ENCODE measurements at places on chromosomes 7 and 10.

DNA sequence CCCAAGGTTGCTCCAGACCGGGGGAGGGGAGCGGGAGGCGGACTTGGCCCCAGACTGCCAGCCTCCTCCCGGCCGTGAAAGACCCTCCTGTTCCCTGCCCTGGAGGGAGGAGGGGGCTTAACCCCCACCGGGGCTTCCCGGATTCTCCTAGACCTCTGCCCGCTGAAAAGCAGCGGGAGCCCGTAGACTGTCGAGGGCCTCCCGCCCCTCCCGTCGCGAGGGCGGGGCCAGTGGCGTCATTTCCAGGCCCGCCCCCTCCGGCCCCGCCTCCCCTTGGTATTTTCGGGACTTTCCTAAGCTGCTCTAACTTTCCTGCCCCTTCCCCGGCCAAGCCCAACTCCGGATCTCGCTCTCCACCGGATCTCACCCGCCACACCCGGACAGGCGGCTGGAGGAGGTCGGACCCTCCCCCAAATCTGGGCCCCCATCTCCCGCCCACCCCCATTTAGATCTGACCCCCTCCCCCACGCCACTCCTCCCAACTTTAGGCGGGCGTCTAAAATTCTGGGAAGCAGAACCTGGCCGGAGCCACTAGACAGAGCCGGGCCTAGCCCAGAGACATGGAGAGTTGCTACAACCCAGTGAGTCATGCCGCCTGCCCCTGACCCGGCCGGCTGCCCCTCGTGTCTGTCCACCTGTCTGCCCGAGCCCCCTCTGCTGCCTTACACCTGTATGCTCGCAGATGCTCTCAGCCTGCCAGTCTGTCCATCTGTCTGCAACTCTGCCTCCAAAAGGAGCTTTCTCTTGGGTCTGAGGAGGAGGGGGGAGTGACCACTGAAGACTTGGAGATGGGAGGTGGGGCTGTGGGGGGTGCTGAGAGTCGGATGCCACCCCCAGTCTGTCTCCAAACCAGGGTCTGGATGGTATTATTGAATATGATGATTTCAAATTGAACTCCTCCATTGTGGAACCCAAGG, at the start of gene NFKB2:
Gene NFKB2, plus strand, starts transcription at position 306 of the 917 bp plus-strand sequence. Its CDS starts 255 bp downstream, at position 561.
- peak; percentile 85 for DNase-seq

- DNase-seq, result no peak
These were observed 4.0 kb upstream of the AQP1 start for GRCh38 chr7:30907527-30908267.

GRCh38 chr10:21125471-21126228, 228.5 kb upstream of the NEBL start:
- no peak for DNase-seq

DNA sequence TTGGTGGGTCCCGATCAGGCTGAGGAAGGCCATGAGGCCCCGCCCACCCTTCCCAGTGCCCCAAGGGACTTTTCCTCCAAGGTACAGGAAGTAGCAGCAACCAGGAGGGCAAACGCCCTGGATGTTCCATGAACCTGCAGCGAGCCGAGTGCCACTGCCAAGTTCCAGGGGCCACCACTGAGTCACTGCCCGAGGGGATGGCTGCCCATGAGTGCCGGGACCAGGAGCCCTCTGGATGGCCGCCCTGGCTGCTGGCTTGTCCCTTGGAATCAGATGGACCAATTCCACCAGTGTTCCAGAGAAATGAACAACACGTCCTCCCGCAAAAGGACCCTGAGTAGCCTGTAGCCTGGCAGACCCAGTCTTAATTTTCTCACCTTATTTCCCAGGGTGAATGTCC, 74.2 kb downstream of the ZRANB1 start:
- DNase-seq, result no peak

- DNase-seq, result no peak
These were observed 8.1 kb upstream of the TTYH3 start for GRCh38 chr7:2623698-2624014.

DNA sequence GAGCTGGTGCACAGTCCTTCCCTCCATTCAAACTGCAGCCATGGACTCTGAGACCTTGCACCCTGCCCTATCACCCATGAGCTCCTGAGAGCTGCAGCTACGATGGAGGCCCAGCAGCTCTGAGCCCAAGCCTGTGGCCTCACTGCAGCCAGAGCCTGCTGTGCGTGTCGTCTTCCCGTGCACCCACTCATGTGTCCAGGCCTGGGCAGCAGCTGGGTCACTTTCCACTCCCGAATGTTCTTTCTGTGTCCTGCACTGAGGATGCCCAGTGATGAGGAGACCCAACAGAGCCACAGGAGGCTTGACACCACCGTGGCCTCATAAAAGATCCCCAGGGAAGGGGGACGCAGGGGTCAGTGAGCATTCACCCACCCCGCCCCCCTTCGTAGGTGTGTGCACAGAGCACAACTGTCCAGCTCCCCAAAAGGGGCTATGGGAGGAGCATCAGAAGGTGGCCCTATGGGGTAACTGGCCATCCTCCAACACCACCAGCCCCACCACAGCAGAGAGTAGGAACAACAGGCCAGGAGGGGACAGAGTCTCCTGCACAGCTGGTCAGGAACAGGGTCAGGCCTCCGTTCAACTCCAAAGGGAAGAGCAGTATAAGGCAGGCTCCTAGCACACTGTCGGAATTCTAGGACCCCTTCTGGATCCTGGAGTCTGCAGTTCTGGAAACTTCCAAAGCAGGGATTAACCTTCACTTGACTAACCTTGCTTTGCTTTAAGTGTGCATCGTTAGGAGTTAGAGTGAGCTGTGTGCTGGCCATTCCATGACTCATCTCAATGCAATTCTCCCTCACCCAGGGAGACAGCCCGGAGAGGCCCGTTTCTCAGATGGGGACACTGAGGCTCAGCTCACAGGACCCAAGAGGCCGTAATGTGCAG, 52.6 kb downstream of the RASGEF1A start:
- DNase-seq, result no peak

- no peak for DNase-seq
These were observed 7.8 kb downstream of the BAMBI start for GRCh38 chr10:28684986-28685580.

Measured in stimulated activated CD8-positive, alpha-beta memory T cell treated with anti-CD3 and anti-CD28 coated beads, Interleukin-15, amount 100 ng/mL, for 1 hour (primary cell).